Hypothalamus (tissue), 51 donors: ENCODE measurements at places on chromosomes 2 and 18.

DNA sequence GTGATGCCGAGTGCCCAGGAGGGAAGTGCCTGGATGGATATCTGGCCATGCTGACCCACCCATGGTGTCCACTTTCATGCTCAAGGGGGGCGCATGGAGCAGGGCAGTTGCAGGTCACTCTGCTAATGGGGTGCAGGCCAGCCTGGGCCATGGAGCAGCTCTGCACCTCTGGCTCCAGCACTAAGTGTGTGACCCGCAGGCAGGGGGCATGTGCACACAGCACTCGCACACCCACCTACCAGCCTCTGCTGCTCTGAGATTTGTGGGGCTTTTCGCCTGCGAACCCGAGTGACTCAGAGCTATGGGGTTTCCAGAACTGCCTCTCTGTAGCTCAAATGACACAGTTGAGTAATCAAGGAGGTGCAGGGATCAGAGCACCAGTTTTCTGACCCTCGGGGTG is 66.2 kb downstream of the CYP26B1 start:
- DNase-seq, result no peak

- no peak for DNase-seq
Measured at GRCh38 chr2:98172150-98172765, 85.3 kb downstream of the VWA3B start.

DNA sequence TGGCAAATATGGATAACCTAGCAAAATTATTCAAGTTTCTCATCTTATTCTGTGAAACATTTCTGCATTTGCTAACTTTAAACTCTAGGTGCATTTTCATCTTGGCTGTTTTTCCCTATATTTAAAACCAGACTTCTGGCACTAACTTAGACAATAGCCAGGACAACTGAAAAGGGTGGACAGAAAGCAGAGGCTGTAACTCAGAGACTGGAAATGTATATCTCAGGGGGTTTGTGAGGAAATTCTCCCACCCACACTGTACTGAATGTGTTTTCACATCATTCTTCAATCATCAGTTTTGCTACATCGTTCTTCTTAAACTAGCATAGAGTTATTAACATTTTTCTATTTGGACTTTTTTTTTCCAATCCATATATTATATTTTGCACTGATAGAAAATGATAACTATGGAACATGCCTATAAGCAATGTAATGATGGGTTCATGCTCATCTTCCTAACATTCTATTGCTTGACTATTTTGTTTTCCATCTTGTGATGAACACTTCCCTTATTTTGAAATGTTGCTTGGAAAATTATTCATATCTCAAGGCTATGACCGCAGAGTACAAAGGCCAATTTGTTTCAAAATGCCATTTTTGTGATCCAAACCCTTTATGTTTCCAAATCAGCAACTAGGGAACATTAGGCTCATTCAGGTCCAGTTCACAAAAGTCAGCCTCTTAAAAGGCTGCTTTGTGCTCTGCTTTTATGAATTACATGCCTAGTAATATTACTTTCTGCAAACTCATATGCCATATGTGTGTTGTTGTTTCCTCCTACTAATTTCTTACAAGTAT is 125.8 kb upstream of the CDH19 start:
- DNase-seq, result no peak

DNA sequence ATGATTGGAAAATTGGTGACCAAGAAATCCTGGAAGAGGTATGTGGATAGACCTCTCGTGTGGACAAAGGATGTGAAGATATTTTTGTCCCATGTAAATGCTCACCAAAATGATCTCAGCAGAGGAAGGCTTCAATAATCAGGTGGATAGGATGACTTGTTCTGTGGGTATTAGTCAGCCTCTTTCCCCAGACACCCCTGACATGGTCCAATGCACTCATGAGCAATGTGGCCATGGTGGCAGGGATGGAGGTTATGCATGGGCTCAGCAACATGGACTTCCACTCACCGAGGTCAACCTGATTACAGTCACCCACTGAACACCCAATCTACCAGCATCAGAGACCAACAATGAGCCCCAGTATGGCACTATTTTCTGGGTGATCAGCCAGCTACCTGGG is 20.2 kb downstream of the CHRNA1 start:
- no peak for DNase-seq

GRCh38 chr2:237429753-237430152 is 15.8 kb upstream of the COL6A3 start:
- DNase-seq, result no peak

DNA sequence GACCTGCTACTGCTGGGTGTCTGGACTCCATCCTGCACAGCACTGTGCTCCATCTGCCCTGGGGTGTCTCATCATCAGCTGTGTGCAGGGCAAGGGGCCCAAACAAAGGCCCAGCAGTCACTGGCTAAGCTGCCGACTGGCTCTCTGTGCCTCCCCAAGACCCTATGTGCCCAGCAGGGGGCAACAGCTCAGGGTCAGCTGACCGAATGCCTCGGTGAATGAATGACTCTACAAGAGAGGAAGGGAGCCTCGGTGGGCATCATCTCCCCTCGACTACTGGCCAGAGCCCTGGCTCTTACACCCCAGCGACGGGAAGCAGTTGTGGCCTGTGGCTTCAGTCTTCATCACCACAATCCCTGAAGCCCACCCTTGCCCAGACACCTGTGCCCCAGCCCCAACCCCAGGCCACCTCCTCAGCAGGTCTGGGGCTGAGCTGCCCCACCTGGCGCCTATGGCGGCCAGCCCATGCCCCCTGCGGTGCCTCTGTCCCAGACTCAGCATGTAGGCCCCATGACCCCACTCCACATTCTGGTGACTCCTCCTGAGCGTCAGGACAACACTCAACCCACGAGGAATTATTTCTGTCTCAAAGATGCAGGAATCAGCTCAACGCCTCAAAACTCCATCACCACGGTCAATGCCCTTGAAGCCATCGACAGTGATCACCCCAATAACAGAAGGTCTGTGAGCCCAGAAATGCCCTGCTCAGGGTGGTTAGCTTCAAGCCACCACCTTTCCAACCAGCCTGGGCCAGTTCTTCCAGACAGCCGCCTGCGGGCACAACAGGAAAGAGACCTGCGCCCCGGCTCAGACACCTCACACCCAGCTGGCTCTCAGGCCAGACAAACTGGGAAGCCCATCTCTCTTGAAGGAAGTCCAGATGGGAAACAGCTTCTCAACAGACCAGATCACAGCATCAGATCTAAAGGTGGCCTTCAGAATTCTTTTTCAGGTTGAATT is 1.6 kb upstream of the GPR17 start:
- no peak for DNase-seq
